ENCODE measurements at places on chromosomes 11 and 22.
A peak's percentile ranks its signal among the peaks of the same experiment; 100 is the strongest.

GRCh38 chr22:45612940-45613339 is 58.7 kb upstream of the ATXN10 start:
- no peak for DNase-seq

GRCh38 chr11:116641561-116642045 is 131.2 kb downstream of the BUD13 start:
- peak; percentile 67 for DNase-seq

DNA sequence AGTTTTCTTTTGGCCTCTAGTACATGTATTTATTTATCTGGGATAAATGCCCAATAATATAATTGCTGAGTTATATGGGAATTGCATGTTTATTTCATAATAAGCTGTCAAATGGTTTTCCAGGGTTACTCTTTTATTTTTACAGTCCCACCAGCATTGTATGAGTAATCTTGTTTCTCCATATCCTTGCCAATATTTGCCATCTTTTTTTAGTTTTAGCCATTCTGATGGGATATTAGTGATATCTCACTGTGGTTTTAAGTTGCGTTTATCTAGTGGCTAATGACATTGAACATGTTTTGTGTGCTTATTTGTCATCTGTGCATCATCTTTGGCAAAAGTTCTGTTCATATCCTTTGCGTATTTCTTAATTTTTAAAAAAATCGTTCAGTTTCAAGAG is 372.8 kb upstream of the CCDC179 start:
- no peak for DNase-seq

GRCh38 chr11:35107861-35108260 is 31.1 kb upstream of the CD44 start:
- DNase-seq = no peak

GRCh38 chr11:130475426-130476053 is 27.1 kb downstream of the ADAMTS15 start:
- DNase-seq = no peak

- DNase-seq = no peak
Measured at GRCh38 chr11:34972892-34973291, 56.5 kb downstream of the PDHX start.

- no peak for DNase-seq
Measured at GRCh38 chr22:40044870-40045834, 50.4 kb downstream of the FAM83F start.

GRCh38 chr11:95279921-95280868 is 49.2 kb upstream of the SESN3 start:
- no peak for DNase-seq

- DNase-seq = no peak
Measured at GRCh38 chr22:21915624-21916308, 36.9 kb downstream of the PPM1F start.

GRCh38 chr11:95262994-95263765 is 32.2 kb upstream of the SESN3 start:
- DNase-seq = no peak

GRCh38 chr11:119373921-119374631 is 7.4 kb downstream of the USP2 start:
- DNase-seq = peak; percentile 53

- no peak for DNase-seq
Measured at GRCh38 chr22:46541536-46541935, 4.1 kb upstream of the CELSR1 start.

DNA sequence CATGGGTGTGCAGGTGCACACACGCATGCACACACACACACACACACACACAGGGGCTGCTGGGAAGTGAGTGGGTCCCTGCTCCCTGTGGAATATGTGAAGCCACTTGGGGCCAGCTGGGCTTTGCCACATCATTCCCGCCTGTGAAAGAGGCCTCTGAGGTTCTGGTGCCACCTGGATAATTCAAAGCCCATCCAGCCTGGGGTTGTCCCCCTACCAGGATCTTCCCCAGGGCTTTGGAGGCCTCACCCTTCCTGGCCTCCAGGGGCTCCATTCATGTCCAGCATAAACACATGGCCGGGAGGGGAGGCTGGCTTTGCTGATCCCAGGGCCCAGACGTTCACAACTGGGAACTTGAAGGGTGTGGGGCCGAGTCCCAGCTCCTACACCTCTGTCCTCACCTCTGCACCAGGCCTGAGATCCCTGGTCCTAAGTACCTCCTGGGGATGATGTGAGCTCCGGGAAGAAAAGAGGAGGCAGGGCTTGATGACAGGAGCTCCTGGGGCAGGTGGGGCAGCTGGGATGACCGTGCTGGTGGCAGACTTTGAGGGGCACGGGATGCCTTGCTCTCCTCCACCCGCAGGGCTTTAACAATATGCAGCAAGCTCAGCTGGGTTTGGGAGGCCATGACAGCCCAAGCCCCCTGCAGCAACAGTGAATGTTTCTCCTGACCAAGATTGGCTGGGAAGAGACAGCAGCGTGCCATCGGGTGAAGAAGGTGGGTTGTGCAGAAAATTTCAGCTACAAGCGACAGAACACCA is 14.2 kb downstream of the LINC01488 start:
- no peak for DNase-seq

- DNase-seq = no peak
Measured at GRCh38 chr11:110323786-110324185, 27.4 kb upstream of the RDX start.

DNA sequence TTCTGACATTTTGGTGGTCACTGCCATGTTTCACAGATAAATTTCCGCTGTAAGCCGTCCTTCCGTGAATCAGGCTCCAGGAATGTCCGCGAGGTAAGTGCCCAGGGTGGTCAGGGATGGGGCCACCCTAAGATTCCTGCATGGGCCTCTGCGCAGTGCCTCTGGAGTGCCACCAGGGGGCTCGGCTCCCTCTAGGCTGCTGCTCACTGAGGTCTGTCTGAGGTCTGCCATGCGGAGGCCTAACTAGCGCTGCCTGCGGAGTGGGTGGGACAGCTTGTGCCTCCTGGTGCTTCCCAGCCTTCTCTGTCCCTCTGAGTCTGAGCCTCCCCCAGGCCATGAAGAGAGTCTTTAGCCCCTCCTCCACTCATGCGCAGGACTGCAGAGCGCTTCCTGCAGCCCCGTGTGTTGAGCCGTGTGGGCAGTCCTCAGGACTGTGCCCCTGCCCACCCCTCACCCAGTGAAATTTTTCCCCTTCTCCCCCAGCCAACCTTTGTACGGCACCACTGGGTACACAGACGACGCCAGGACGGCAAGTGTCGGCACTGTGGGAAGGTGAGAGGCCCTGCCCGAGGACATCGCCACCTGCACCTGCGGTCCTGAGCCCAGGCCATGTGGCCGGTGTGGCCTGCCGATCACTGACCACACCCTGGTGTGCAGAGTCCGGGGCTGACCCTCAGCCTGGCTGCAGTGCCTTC is 11.9 kb upstream of the MDK start:
- peak; percentile 46 for DNase-seq

- no peak for DNase-seq
Measured at GRCh38 chr11:108218455-108218854, 4.0 kb downstream of the NPAT start.

DNA sequence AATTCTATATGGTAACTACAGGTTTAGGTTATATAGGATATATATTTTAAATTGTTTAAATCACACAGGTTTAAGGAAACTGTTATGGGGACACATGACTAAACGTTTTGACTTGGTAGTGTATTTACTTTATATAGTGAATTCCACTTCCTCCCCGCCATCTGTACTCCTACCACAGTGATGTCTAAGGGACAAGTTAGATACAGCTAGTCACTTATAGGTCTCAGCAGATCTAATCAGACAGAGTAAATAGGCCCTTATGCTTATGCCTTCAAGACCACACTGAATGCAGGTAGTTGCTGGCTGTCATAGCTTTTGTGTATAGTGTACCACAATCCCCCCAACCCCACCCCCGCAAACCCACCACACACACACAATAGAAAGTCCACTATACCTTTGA is 8.2 kb downstream of the SESN3 start:
- DNase-seq = no peak

Data from NCI-H1436 (cell line).